NCI-H1436 treated with DMSO at 0.1 percent for 48 hours (cell line): ENCODE measurements at places on chromosomes 1 and 21.

GRCh38 chr1:8846263-8846662 is 28.8 kb upstream of the RERE start:
- no peak for DNase-seq

GRCh38 chr1:231691618-231692259 is 65.1 kb downstream of the DISC1 start:
- no peak for DNase-seq

DNA sequence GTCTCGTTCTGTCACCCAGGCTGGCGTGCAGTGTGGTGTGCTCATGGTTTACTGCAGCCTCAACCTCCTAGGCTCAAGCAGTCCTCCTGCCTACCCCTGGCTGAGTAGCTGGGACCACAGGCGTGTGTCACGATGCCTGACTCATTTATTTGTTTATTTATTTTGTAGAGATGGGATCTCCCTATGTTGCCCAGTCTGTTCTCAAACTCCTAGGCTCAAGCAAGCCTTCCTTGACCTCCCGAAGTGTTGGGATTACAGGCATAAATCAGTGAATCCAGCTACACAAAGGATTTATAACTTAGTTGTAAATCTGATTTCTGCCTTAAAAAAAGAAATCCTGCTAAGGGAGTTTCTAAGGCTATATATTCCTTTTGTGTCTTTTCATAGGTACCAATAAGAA is 30.5 kb upstream of the ZNF496 start:
- DNase-seq, result no peak

GRCh38 chr1:235105051-235106043 is 23.3 kb downstream of the TOMM20 start:
- DNase-seq, result no peak

- DNase-seq, result no peak
Observed at GRCh38 chr1:70038025-70038424, 167.4 kb downstream of the LRRC40 start.

DNA sequence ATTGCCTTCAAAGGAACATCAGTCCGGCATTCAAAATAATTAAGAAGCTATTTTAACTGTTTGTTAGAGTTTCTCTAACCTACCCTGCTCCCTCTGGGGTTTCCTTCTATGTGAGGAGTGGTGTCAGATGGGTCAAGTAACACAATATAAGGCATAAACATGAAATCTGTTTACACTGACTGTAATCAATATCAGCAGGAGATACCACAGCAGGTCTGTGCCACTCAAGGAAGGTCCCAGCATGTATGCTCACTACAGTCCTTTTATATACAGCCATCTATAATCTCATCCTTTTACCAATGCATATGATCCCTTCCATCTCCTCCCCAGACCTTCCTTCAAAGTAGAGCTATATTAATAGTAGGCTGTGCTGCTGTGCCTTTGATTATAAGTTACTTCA is 25.4 kb downstream of the EEIG2 start:
- DNase-seq, result no peak

DNA sequence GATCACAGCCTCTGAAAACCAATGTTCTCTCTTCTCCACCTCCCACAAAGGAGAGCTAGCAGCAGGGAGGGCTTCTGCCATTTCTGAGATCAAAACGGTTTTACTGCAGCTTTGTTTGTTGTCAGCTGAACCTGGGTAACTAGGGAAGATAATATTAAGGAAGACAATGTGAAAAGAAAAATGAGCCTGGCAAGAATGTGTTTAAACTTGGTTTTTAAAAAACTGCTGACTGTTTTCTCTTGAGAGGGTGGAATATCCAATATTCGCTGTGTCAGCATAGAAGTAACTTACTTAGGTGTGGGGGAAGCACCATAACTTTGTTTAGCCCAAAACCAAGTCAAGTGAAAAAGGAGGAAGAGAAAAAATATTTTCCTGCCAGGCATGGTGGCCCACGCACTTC is 35.8 kb upstream of the TDRD10 start:
- DNase-seq, result no peak

DNA sequence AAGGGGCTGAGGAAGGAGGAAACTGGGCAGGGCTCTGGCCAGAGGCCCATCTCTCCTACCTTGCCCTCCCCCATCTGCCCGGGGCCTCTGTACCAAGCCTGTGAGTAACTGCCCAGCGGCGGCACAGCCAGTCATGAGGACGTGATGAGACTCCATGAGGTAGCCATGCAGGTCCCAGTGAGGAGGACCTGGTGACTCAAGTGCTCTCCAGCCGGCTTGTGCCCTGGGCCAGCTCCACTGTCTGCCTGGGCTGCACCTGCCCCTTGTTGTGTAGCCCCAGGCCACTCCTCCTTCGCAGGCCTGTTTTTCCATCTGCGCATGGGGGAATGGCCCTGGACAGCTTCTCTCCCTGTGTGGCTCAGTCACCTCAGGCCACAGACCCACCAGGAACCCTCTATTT is 42.0 kb upstream of the PADI1 start:
- no peak for DNase-seq

DNA sequence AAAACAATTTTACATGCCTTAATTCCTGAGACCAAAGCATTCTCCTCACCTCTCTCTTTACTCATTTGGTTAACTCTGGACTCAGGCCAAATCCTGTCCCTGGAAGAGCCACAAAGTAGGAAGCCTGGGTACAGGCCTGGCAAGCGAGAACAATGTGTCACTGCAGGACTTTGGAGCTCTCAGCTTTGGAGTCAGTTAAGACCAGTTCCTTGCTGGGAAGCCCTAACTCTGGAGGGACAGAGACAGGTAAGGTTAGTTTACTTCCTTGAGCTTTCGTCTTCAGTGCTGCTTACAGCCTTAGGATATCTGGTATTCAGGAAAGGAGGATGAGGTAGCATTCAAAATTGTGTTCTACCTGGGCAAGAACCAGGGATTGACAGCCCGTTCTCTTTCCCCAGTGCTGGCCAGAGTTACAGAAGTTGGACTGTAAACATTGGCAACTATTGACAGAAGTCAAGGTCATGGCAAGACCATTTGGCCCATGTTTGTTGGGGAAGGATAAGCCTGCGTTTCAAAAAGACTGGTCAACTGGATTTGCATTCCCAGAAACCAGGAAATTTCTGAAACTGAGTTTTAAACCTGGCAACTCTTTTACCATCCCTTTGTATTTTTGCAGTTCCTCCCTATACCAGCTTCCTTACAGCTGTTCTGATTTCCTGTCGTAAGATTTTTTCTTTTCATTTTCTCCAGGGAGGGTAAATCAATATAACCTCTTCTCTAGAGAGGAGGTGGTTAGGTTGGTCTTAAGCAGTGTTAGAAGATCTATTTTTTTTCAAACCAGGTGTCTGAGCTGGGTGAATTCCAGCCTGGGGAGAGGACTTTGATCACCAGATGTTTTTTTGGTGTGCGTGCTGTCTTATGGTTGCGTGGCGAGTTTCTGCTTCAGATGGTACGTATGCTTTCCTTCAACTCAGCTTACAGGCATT is at the start of gene C4BPB:
Gene C4BPB (plus strand): TSS at position 160 of the 926 bp plus-strand sequence. CDS start 672 bp downstream, at position 832.
- no peak for DNase-seq

DNA sequence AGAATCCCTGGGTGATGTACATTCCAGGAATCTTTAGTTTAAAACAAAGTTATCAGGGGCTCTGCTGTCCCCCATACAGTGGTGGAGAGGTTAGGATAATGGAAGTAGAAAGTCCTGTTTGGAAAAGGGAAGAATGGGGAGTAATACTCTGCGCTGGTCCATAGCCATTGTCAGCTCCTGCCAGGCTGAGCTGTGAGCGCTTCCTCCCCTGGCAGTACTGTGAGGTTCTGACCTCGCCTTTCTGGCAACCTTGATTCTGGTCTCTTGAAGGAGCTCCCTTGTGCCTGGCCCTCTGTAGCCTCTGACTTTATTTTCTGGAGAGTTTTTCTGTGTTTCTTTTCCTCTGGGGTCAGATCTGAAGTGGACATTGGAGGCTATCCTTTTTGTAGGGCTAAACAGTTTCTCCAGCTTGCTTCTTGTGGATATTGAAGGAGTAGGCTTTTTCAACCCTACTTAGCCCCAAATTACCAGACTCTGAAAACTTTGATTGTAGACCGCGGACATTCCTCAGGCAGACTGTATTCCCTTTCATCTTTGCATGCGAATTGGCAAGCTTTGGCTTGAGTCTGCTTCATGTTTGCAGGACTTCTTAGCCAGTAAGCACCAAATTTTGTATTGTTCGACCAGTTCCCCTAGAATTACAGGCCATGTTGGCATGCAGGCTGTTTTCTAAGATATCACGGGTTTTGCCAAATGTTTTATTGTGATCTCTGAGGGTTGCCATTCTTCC is 13.8 kb downstream of the UBE4B start:
- DNase-seq, result no peak

GRCh38 chr1:206821493-206821892 is 43.9 kb upstream of the IL20 start:
- no peak for DNase-seq

- no peak for DNase-seq
Observed at GRCh38 chr1:43396059-43396458, 6.4 kb downstream of the SZT2 start.

- no peak for DNase-seq
Observed at GRCh38 chr1:173478094-173478674, 1.0 kb downstream of the PRDX6 start.

DNA sequence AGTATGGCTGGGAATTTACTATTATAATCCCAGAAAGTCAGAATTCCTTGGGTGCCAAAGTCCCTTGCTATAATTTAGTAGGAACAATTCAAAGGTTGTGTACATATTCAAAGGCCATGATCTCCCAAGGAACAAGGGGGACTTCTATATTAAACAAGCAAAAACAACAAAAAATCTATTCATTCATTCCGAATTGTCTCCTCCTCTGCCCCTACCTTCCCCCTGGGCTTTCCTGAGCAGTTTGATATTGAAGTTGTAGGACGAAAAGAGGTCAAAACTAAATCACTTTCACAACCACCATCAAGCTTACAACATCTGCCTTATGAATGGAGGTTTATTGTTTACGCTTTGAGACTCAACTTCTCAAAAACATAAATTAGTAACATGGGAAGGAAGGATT is 35.3 kb upstream of the SOD1 start:
- no peak for DNase-seq

DNA sequence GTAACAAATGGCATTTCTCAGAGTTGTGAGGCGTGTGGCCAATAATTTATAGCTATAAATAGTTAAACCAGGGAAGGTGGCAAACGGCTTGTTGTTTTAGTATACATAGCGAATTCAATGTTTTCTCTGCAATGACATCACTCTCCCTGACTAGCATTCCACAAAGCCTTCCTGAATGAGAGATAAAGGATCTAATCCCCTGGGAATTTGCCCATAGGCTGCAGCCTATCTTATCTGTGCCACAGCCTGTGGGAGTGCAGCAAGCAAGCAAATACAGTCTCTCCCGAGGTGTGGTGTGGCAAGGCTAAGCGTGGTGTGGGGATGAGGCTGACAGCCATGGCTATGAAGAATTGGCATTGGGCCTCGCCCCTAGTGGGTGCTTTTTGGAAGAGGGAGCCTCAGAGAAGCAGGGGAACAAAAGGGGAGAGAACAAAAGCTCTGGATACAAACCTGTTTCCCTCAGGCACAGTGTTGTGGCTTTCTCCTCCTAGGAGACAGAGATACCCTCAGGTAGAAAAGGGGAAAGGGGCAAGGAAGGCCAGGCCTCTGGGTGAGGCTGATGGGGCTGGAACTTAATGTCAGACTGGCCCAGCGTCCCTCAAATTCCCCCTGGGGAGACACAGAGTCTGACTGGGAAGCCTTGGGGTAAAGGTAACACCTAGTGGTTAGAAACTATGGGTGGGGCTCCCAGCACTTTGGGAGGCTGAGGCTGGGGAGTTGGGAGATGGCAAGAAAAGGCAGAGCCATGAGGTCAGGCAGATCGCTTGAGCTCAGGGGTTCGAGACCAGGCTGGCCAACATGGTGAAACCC is 8.9 kb downstream of the TAGLN2 start:
- no peak for DNase-seq

DNA sequence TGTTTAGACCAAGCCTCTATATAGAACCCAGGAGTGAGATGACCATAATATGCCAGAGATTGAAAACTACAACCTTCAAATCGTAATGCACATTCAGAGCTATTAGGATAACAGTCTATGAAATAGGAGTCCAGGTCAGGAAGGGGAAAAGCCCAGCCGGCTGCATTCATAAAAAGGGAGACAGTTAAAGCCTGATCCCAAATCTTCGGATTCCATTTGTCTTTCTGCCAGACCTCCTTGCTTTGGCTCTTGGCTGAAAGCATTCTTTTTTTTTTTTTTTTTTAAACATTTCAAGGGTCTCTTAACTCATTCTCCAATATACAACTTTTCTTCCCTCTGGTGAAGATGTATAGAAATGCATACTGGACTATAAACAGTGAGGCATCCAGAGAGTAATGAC is 81.1 kb downstream of the NTPCR start:
- no peak for DNase-seq

GRCh38 chr1:48870596-48870995 is 93.9 kb upstream of the BEND5 start:
- DNase-seq, result peak; percentile 0

DNA sequence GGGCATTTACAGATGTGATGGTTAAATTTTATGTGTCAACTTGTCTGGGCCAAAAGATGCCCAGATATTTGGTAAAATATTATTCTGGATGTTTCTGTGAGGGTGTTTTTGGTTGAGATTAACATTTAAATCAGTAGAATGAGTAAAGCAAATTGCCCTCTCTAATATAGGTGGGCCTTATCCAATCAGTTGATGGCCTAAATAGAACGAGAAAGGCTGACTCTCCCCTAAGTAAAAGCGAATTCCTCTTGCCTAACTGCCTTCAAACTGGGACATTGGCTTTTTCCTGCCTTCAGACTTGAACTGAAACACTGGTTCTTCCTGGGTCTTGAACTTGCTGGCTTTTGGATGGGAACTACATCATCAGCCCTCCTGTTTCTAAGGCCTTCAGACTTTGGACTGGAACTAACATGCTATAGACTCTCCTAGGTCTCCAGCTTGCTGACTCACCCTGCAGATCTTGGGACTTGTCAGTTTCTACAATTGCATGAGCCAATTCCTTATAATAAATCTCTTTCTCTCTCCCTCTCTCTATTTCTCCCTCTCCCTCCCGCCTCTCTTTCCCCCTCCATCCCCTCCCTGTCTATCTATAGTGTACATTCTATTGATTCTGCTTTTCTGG is 10.2 kb upstream of the NAV1 start:
- DNase-seq, result no peak

DNA sequence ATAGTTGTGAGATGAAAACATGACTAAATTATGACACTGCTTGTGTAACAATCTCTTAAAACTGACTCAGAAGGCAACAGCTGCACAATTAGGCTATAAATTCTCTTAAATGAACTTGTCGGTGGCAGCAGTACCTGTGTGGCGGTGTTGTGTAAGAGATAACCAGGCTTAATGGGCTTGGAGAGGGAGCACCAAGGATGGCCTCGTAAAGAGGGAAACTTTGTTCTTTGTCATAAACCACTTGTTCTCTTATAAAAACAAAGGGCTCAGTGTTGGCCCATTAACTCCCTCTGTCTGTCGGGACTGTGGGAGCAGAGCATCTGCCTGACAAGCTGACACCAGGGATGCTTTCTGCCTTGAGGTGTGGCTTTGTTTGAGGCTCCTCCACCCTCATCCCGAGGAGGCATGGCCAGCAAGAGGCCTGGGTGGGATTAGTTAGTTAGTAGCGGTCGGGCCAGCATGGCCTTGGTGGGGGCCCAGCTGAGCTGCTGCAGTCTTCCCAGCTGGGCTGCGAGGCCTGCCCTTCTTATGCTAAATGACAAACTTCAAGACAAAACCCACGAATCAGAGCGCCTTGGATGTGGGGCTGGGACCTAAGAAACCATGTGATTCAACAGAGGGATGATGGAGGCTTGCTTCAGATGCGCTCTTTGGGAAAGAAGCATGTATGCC is 171.4 kb downstream of the CAMTA1 start:
- peak; percentile 59 for DNase-seq
